ENCODE measurements at places on chromosomes 7 and 10.

- no peak for DNase-seq
These were observed 18.7 kb downstream of the CLIP2 start for GRCh38 chr7:74307738-74308505.

DNA sequence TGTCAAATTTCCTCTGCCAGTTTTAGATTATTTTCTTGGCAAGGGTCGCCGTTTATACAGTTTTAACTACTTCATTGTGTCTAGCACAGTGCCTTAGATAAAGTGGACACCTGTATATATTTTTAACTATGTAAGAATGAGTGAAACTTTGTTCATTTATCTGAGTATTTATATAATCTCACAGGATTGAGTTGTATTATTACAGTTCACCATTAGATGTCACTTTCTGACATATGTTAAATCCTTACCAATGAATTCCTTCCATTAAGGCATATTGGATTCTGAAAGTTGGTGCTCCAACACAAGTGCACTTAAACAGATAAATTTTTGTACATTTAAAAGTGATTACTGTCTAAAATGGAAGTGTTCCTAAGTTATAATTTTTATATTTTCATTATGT, 43.0 kb downstream of the ZMYND11 start:
- DNase-seq: peak; percentile 18

- DNase-seq: no peak
These were observed 3.1 kb downstream of the PTF1A start for GRCh38 chr10:23194966-23195845.

DNA sequence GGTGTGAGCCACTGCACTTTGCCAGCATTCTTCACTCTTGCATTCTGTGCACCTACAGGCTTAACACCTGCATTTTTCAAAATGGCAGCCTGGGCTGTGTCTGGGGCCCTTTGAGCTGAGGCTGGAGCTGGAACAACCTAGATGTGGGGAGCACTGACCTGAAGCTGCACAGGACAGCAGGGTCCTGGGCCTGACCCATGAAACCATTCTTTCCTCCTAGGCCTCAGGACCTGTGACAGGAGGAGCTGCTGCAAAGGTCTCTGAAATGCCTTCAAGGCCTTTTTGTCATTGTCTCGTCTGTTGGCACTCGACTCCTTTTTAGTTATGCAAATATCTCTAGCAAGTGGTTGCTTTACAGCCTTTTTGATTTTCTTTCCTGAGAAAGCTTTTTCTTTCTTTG, 82.3 kb downstream of the INPP5A start:
- no peak for DNase-seq

DNA sequence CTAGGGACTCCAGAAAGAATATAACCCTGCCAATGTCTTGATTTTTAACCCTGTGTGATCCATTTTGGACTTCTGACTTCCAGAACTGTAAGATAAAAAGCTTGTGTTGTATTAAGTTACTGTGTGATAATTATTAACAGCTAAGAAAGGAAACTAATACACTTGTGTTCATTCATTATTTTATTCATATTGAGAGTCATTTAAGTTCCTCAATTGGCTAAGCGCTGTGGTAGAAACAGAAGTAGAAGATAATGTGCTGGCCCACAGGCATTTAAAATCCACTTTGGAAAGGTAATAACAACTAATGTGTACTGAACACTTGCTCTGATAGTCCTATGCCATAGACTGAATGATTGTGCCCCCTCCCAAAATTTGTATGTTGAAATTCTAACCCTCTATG, 471.7 kb upstream of the GHITM start:
- no peak for DNase-seq

- DNase-seq: peak; percentile 54
These were observed 610.4 kb downstream of the IPMK start for GRCh38 chr10:57657164-57657765.

DNA sequence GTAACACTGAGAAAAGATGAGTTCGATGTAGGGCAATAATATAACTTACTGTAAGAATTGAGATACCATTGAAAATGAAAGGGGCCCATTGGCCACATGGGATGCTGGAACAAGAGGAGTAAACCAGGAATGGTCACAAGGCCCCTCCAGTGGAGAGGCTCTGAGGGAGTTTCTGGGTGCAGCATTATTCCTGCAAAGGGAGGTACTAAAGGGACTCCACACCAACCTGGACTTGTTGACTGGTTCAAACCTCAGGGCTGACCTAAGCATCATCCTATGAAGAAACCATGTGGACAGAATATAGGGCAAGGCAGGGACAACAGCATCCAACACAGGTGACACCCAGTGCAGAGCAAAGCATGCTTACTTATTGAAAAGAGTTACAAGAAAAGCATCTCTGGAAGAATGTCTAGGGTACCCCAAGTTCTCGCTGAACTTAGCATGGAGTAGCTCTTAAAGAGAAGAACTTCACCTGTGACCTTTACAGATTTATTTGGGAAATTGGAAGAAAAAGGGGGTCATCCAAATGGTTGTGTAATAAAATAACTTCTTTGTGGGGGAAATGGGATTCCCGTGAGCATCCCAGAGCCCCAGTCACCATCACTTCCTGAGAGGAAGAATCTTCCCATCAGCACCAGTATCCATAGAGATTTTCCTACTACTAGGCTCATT, 34.7 kb downstream of the PRSS2 start:
- no peak for DNase-seq

DNA sequence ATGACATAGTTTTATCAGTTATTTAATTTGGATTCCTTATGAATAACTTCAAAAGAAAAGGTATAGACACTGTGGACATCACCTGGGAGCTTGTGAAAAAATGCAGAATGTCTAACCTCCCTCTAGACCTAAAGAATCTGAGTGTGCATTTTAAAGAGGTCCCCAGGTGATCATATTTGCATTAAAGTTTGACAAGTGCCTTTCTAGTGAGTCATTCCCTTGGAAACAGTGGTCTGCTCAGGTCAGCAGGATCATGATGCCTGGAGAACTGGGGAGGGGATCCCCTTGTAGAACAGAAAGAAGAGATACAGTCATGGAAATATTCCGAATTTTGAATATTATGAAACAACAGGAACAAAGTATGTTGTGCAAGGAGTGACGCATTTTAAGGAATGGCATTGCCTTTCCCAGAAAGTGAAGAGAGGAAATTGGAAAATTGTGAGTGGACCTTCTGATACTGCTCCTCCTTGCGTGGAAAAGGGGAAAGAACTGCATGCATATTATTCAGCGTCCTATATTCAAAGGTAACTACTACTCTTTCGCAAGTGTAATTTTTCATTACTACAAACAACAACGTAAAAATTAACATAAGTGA, 4.6 kb downstream of the STEAP2 start:
- no peak for DNase-seq

- no peak for DNase-seq
These were observed 73.4 kb downstream of the OR13A1 start for GRCh38 chr10:45241865-45242520.

DNA sequence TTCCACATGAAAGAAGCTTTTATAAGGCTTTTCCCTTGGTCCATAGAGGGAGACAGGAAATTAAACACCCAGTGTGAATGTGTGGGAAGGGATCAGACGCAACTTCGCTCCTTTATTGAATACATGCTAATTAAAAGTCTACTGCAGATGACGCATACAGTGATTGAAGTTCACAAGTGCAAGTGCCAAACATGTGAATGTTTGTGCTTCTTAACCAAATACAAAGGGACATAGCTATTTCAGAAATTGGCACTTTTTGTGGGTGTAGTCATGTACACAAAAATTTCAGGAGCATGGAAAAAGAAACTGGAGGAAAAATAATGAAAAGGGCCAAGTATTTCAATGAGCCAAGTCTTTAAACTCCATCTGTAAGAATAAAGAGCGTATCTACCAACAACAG, 283.7 kb downstream of the SKAP2 start:
- DNase-seq: no peak

GRCh38 chr10:132961787-132962622, 19.6 kb upstream of the CFAP46 start:
- DNase-seq: peak; percentile 76

GRCh38 chr7:100682228-100682741, 8.7 kb downstream of the GNB2 start:
- DNase-seq: no peak

DNA sequence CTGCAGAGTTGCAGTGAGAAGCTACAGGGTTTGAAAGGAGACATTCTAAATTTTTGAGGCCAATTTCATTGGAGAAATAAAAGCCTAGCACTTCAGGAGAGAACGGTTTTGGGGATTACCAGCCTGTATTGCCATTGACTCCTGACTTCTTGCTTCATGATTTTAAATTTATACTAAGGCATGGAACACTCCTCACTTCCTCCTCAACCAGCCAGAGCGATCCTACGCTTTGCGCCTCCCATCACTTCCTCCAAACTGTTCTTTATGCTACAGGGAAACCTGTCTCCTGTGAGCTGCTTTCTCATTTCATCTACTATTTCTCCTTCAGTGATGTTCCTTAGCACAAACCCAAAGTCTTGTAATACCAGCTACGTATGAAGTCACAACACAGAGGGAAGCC, 495.1 kb downstream of the SUGCT start:
- DNase-seq: no peak

DNA sequence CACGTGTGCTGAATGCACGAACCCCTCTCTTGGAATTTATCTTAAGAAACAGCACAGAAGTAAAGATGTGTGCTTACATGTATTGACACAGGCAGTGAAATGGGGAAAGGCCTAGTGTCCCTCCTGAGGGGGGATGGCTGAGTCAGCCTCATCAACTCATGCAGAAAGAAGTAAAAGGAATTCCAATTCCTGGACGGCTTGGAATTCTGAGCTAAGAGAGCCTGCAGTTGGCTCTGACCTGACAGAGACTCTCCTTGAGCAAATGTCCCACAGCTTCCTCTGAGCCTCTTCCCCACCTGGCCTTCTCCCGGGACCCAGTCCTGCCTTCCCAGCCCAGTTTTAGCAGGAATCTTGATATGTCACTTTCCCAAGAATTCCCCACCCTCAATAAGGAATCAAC, 542.4 kb upstream of the ADARB2 start:
- no peak for DNase-seq

- DNase-seq: no peak
These were observed 205.3 kb downstream of the CHRM2 start for GRCh38 chr7:137073571-137074325.

DNA sequence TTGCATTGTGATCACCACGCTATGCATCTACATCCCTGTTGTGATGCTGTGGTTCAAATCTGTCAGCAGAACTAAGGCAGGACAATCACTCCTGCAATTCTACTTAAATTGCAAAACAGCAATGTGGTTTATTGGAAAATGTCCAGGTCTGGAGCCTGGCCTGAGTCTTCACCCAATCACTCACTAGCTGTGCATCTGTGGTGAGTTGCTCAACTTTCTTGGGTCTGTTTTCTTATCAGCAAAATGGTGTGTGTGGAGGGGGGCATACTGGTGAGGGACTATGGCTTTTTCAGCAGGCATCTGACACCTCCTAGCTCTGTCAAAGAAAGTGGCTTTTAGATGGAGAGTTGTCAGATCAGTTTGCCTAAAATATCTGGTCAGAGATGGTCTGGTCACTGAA, 108.3 kb upstream of the FEZF1 start:
- DNase-seq: no peak

DNA sequence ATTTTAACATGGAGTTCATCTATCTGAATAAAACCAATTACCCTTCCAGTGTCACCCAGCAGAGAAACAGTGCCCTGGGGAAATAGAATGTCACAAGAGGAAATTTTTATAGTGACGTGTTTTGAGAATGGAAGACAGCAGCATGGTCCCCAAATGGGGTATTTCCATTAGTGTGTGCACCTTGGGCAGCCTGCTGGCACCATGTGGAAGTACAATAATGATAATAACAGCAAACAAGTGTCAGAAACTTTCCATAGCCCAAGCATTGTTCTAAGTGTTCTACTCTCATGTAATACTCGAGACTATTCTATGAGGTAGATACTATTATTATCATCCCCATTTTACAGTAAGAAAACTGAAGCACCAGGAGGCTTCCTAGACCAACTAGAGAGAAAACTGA, 2.2 kb upstream of the PDE1C start:
- DNase-seq: no peak

- DNase-seq: no peak
These were observed 25.6 kb downstream of the SLC16A9 start for GRCh38 chr10:59684006-59684405.

GRCh38 chr7:77235276-77235675, 35.7 kb upstream of the FGL2 start:
- no peak for DNase-seq

- no peak for DNase-seq
These were observed 33.4 kb upstream of the OPTN start for GRCh38 chr10:13066527-13066926.

DNA sequence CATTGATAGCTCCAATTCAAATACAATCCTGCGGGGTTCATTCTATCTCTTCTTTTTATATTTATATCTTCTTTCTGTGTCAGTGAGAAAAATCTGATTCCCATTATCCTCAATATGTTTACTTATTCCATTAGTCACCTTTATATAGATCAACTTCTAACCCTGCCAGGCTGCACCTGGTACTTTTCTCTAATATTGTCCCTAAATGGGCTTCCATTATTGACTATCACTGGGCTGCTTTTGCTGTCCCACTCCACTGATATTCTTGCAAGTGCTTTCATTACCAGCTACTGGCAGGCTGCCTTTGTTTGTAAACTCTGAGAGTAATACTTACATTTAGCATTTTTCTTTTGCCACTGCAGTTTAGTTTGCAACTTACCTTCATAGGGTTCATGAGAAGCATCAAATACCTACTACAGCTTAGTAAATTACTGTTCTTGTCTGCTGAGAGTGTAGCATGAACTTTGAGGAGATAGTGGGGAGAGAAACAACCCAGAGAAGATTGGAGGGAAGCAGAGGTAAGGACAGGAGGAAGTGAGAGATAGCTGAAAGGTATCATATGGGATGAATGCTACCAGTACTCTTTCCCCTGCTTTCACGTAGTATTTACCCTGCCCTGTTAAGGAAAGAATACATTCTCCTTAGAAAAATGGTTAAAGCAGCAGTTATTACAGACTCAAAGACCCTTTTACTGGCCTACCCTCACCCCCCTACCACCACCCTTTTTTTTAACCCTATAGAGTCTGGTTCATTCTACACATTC, 119.1 kb downstream of the PHTF2 start:
- DNase-seq: no peak

- DNase-seq: no peak
These were observed 159.3 kb upstream of the NEBL start for GRCh38 chr10:21056461-21056860.

GRCh38 chr10:64506963-64507362, 985.8 kb downstream of the REEP3 start:
- DNase-seq: no peak

DNA sequence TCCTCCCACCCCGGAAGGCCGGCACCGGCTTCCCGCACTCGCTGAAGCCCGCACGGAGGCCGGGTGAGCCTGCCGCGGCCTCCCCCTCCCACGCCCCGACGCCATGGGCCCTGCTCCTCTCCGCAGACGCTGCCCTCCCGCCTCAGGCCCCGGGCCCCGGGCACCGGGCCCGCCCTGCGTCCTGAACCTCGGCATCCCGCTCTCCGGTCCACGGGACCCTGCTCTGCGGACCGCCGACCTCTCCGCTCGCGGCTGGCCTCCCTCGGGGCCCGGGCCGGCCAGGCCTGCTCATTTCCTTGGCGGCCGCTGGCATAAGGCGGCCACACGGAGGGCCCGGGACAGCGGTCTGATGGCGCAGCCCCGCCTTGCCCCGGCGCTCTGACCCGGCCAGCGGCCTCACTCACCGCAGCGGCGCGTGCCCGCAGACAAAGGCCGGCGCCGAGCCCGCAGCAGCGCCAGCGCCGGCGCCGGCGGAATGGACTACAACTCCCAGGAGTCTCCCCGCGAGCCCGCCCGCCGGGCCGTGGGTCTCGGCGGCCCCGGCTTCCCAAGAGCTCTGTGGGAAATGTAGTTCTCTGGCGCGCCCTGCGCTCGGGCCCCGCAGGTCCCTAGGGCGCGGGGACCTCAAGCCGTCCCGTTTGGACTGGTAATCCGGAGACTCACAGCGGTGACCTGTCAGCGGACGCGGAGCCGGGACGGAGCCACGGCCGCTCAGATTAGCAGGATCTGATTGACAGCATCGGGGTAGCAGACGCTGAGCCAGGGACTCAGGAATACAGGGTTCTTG, at the start of gene ZNF32:
TSS of gene ZNF32 (minus strand) at position 484 of the 787 bp plus-strand sequence. CDS start 2,748 bp downstream, outside the sequence.
- DNase-seq: peak; percentile 82
